Fibroblast of upper back skin (primary cell): ENCODE measurements at places on chromosomes 16 and 17.

DNA sequence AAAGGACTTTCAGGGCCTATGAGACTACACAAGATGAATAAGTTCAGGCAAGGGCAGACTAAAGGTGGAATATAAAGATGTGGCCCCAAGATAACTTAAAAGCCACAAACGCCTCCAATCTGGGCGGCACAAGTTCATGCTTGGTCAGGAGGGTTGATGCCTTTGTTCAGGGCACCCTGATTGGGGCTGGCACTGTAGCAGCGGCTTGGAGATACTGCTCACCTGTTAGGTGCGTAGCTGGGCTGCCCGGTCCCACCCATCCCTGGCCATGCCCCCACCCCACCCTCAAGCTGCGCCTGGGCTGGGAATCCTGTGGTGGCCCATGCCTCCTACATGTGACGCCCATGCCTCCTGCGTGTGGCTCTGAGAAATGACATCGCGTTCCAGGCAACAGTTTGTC, 12.5 kb upstream of the SLC13A2 start:
- DNase-seq, result no peak

GRCh38 chr17:68347380-68347779, 56.1 kb downstream of the ARSG start:
- no peak for DNase-seq

DNA sequence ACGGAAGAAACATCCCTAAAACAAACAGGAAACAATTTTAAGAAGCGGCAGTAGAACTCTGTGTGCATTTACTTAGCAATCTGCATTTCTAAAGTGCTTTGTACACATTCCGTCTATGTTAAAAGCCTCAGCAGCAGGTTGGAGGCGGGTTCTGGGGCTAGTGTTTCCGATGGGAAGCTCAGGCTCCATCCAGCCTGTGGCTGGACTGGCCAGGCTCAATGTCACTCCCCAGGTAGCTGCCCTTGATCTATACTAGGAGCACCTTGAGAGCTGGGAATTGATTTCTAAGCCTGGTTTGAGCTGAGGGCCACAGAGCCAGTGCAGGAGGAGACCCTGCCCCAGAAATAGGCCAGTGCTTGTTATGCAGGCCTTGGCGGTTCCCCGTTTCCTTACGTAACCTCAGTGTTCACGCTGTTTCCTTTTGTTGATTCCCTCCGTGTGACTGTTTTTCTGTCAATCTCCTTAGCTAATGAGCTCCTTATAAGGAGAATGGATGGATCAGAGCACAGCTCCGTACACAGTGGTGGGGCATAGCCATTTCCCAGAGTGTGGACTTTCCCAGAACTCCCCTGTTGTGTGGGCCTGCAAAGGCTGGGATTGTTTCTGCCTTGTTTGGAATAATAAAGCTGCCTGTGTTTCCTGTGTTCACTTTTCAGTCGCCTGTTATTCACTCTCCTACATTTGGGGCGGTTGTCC, 21.4 kb downstream of the ADORA2B start:
- DNase-seq, result no peak

DNA sequence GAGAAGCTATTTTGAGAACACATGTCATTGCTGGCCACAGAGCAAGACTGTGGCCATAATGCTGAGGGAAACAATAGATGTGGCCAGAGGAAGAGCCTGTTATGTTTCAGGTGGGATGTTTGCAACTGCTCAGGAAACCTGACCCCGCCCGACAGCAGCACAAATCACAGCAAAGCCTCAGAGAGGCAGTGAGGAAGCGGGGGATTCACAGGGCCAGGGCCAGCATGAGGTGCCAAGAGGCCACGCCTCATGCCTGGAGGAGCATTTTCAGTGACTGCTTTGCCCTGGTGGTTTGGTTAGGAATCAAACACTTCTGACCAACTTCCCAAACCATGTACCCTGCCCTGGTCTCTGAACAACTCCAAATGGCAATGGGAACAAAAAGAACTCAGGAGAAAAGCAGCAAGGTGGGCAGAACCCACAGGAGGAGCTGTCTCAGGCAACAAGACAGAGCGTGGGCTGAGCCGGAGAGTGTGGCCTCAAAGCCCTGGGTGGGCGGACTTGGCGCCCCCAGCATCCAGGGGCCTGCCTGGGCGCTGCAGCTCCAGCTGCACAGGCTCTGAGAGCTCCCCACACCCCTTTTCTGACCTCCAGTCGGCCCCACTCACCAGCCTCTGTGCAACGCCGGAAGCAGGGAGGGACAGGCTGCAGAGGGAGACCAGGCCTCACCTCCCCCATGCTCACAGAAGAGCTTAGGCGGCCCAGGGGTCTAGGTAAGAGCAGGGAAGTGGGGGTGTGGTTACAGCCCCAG, 20.6 kb downstream of the HIC1 start:
- DNase-seq, result no peak

DNA sequence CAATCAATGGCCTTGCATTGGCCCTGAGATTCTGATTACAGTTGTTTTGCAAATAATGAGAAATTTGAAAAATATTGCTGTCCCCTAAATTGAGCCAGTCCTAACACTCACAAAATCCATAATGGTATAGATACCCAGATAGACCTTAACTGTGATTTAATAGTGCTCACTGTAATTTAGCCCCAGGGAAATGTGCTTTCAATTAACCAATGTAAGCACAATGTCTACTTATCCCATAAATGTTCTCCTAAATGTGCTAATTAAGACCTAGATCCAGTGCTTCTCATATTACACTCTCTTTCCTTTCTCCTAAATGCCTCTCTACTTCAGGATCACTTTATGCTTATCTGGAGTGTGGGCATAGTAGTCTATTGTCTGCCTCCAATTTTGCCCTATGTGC, 417.8 kb upstream of the CCL2 start:
- DNase-seq, result no peak

GRCh38 chr17:7888184-7888920, at the start of gene CHD3:
Gene CHD3, plus strand, starts transcription at chr17:7888789. Its CDS starts 212 bp downstream, at chr17:7889001.
- DNase-seq, result no peak

DNA sequence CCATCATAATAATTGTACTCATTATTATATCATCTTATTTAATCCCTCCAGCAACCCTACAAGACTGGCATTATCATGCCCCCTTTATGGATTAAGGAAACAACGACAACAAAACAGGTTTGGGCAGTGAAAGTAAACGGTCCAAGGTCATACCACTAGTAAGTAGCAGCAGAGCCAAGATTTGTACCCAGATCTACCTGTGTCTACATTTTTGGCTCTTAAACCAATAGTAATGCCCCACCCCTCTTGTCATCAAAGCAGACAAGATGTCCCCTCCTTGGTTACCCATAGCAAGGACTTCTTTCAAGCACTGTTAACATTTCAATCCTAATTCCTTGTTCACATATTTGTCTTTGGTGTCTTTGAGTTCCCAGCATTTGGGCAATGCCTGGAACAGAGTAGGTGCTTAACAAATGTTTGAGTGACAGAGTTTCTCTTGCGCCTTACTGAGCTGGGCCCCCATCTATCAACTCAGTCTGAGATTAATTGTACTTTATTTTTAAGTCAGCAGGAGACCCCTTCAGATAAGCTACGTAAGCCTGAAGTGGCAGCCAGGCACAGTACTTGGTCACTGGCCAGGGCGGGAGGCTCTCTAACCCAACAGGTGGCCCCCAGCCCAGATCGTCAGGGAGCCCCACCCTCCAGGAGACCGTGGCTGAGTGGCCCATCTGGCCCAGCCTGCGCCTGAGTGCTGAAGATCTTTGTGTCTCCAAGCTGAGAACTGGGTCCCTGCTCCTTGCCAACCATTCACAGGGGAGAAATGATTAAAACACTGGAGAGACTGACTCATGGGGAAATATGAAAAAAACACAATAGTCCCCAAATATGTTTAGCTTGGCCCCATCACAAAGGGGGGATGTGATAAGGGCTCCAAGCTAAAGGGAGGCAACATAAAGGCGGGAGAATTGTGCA, 75.8 kb downstream of the AXIN2 start:
- DNase-seq, result peak; percentile 23

DNA sequence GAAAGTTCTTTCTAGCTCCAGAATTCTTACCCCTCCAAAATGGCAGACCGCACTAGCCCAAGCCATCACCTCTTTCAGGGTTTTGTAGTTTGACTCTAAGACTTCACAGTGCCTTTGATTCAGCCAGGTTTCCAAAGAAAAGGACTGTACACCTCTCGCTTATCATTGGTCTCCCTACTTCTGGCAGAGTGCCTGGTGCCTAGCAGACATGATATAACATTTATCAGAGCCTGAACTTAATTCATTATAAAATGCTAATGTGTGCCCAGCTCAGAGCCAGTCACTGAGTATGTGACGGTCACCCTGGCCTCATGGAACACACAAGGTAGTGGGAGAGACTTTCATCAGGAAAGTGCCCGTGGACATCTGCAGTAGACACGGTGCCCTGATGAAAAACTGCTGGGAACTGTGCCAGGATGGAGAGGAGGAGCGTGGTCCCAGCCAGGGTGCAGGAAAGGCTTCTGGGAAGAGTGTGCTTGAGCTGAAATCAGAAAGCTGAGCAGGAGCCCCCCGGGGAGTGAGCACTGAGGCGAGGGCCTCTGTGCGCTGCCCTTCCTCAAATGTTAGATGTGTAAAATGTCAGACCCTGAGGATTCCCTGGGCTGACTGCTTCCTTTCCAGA, 34.3 kb upstream of the LGALS9 start:
- DNase-seq, result no peak

DNA sequence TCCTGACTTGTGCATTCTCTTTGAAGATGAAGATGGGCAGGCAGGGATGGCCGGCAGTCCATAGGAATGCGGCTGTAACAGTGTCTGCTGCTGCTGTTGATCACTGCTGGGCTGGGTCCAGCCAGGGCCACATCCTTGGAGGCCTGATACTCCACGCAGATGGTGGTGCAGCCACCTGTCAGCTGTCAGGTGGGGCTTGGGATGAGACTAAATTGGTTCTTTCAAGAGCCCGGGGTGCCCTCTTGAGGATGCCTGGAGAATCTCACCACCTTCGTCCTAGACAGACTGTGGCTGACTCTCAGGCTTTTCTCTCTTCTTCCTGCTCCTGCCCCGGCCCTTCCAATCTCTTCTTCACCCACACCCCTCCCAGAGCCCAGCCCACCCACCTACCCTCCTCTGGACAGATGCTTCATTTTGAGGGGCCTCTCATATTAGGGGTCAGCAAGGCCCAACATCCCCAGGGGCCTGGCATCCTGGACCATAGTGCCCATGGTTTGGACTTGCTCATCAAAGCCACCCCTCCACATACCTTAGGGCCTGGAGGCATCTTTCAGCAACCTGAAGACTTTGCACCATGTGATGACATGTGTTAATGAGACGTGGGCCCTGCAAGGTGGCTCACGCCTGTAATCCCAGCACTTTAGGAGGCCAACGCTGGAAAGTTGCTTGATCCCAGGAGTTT, 19.1 kb downstream of the OSBPL7 start:
- DNase-seq, result peak; percentile 33

DNA sequence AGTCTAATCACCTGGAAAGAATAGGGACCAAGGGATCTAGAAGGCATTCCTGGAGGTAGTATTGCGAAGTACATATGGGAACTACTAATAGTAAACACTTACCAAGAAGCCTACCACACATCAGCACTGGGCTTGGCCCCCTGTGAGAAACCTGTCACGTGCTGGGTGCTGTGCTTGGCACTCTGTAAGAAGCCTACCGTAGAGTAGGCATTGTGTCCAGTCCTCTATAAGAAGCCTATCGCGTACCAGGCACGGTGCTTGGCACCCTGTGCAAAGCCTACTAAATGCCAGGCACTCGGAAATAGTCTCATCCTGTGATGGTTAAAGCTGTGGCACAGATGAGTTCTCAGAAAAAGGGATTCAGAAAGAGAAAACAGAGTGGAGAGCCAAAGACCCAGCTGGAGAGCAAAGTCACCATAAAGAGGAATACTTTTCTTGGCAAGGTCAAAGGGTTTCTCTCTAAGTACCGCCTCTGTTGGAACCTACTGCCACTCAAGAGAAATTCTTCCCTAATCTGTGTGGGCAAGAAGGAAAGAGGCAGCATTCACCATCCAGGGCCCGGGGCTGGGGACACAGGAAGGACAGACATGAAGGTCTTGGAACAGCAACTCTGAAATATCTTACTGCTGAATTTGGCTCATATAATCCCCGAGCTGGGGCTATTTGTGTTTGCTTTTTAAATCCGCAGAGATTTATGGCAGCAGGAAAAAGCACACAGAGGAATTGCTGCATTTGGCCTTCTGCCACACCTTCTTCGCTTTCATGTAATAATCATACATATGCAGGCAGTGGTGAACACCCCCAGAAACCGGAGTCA, 81.8 kb downstream of the VAT1L start:
- peak; percentile 25 for DNase-seq

- no peak for DNase-seq
These were observed 394.1 kb upstream of the TNRC6C start for GRCh38 chr17:77564278-77564920.

GRCh38 chr16:85607321-85607765, 5.8 kb upstream of the GSE1 start:
- no peak for DNase-seq

DNA sequence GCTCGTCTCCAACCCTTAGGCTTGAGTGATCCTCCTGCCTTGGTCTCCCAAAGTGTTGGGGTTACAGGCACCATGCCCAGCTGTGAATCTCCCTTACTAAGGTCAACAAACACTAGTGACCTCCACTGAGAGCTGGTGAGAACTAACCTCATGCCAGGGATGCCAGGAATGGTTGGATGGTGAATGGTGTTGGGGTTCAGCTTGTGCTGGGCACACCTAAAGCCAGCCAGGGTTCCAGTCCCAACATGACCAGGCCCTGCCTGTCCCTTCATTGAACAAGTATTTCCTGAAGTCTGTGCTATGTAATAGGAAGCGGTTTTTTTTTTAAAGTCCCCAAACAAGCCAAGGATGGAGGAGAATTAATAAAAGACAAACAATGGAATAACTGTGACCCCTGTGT, 56.0 kb upstream of the TOB1 start:
- DNase-seq, result no peak

DNA sequence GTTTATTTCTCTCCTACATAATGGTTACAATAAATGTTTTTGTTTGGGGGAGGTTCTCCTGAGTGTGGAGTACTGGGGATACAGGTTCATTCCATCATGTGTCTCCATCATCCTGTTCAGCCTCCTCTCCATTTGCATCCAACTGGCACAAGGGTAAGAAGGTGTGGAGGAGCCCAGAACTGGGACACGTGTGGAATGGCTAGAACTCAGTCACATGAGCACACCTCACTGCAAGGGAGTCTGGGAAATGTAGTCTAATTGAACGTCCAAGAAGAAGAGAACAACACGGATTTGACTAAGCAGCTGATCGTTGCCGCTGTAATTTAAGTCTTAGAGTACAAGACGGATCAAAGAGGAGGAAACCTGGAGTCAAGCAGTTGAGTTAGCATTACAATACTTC, 6.1 kb downstream of the OR1A1 start:
- no peak for DNase-seq

- DNase-seq, result no peak
These were observed 86.2 kb downstream of the CDC27 start for GRCh38 chr17:47102914-47103313.

DNA sequence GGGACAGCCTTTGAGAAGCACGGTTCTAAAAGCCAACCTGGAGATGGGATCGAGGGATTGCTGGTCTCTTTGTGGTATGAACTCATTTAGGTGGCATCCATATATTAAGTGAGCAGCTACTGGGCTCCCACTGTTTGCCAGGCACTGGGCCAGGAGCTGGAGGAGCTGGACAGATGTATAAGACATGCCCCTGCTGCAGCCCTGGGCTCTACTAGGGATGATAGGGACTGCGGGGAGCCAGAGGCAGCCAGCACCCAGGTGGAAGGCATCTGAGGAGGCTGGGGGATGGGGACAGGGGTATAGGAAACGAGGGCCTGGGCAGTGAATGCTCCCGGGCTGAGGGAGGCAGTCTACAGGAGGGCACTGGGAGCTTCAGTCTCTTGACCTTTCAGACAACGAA, 53.0 kb upstream of the MEAK7 start:
- DNase-seq, result no peak
